ENCODE measurements at places on chromosomes 16 and 17. TPM values are rescaled to one million over a fixed set of nuclear protein-coding genes. Genes with fewer than 3 reads are reported as not detected.

ABCC12 gene
- total RNA-seq: not detected

TCAP gene
- total RNA-seq: 0.12 TPM

PRR15L gene
- total RNA-seq: 6.0 TPM

STAT5A gene
- total RNA-seq: not detected

All from PC-3 (cell line).